ENCODE measurements at places on chromosomes 11 and 22.

DNA sequence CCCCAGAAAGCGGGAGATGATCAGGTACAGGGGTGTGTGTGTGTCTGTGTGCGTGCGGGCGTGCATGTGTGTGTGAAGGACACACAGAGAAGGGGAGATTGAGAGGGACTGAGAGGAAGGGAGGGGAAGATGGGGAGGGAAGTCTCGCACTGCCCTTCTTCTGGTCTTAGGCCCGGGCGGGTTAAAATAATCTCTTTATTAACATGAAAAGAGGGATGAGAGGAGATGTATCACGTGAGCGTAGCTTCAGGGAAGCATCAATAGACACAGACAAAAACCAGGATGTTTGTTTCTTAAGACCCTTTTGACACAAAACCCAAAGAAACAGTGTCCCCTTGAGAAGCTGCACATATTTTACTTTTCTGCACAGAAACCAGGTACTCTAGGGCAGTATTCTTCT is 347.3 kb downstream of the BRD1 start:
- DNase-seq, result no peak

DNA sequence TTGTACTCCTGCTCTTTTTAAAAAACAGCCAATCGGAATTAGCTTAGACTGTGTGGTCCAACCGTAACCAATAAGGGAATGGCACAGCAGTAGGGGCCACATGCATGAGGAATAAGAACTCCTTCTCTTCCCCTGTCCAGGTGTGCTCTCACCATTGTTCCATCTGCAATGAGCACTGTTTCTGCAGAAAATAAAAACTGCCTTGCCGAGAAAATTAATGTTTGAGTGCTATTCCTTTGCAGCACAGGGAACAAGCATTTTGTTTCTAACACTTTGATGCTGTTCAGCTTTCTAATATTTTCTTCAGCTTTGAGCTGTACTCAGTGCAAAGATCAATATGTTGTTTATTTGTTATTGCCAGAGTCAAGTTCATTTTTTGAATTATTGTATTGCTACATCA is 57.9 kb downstream of the PIWIL3 start:
- DNase-seq, result no peak

- DNase-seq, result no peak
Measured at GRCh38 chr22:34334893-34335292, 414.6 kb upstream of the LARGE1 start.

DNA sequence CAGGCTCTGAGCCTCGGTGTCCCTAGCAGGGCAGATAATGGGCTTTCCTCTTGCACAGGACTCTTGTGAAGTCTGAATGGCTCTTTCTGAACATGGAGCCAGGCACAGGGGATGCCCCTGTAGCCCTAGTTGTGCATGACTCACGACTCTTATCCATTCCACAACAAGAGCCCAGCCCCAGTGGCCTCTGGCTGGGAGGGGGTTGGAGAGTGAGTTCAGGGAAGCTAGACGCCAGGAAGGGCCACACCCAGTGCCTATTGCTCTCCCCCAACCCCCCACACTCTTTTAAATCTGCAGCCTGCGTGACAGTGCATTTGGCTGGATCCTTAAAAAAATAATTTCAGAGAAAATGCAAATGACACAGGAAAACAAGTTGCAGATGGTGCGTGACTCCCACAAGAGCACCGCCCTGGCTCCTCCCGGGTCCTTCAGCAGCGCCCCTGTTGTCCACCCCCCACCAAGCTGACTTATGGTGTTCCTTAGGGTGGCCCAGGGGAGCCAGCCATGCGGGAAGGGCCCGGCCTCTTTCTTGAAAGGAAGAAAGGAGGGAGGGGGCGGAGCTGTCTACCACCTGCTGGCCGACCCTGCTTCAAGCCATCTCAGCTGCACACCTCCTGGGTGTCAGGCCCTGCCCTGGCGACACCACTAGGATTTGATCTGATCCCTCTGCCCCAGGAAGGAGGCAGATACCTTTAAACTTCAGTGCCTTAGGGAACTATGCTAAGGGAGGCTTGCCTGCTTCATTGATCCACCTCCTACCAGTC is 74.7 kb downstream of the MN1 start:
- DNase-seq, result peak; percentile 42

DNA sequence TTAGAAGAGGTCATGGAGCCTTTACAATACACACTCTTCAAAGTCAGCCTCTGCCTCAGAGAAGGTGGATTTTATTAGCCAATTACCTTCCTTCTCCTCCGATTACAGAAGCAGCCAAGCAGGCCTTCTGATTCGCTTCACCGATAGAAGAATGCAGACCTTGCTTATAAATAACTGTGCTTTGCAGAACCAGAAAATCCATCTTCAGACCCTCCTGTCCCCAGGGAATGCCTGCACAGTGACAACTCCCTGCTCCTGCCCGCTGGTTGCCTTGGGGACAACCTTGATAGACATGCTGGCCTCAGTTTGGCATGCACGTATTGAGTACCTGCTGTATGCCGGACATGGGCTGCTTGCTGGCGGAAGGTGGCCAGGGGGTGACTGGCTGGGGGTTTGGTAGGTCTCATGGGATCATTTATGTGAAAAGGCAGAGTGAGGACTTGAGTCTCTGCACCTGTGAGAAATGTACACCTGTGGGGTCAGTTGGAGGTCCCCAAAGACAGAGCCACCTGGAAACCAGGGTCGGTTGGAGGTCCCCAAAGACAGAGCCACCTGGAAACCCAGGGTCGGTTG is 1238.7 kb downstream of the BRD1 start:
- no peak for DNase-seq

- no peak for DNase-seq
Measured at GRCh38 chr22:33971561-33971961, 51.3 kb upstream of the LARGE1 start.

DNA sequence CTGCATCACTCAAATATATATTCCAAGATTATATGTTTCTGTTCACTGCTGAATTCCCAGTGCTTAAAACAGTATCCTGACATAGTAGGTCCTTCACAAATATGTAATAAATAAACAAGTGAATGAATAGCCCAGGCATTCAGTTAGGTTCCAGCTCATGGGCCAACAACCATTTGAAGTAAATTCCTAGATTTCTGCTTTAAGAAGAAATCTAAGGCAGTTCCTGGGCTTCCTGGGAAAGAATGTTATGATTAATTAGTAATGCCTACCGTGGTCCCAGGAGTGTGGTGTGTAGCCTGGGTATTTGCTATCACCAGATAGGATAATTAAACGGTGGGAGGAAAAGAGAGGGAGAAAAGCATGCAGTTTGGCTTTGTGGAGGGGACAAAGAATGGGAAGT is 576.8 kb downstream of the SOX6 start:
- DNase-seq, result no peak

DNA sequence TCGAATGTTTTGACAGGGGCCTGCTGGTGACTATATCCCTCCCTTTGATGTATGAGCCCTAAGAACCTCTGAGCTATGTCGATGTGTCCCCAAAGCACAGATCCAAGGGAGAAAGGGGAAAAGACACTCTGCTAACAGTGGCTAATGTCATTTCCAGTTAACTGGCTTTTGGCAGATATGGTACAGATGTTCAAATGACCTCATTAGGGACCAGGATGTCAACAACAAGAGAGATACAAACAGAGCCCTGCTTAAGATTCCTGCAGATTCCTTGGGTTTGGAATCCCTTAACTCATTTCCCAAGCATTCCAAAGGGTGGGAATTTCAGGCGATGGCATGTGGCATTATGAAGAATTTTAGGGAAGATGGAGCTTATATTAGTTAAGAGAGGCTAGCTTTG is 517.3 kb downstream of the SOX6 start:
- no peak for DNase-seq

GRCh38 chr11:113615773-113616172 is 90.3 kb downstream of the TMPRSS5 start:
- DNase-seq, result no peak

- peak; percentile 59 for DNase-seq
Measured at GRCh38 chr11:63670433-63671321, 499 bp downstream of the ATL3 start.

GRCh38 chr11:27571154-27571810 is 64.7 kb upstream of the LIN7C start:
- no peak for DNase-seq

GRCh38 chr22:35230417-35230816 is 26.9 kb upstream of the HMGXB4 start:
- DNase-seq, result no peak

DNA sequence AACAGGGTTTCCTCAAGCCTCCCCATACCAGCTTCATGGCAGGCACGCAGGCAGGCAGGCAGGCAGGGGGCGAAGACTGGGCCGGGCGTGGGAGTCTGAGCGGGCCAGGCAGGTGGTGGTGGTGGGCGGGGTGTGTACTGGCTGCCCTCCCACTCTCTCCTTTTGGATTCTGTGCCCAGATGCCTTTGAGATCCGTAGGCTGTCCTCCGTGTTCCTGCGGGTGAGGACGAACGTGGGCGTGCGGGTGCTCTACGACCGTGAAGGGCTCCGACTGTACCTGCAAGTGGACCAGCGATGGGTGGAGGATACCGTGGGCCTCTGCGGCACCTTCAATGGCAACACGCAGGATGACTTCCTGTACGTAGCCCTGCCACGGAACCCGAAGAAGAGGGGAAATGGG is 23.0 kb downstream of the OTOG start:
- no peak for DNase-seq

GRCh38 chr11:75246671-75247350 is 6.2 kb downstream of the TPBGL start:
- no peak for DNase-seq

- no peak for DNase-seq
Measured at GRCh38 chr11:71115770-71116692, 136.3 kb downstream of the SHANK2 start.

DNA sequence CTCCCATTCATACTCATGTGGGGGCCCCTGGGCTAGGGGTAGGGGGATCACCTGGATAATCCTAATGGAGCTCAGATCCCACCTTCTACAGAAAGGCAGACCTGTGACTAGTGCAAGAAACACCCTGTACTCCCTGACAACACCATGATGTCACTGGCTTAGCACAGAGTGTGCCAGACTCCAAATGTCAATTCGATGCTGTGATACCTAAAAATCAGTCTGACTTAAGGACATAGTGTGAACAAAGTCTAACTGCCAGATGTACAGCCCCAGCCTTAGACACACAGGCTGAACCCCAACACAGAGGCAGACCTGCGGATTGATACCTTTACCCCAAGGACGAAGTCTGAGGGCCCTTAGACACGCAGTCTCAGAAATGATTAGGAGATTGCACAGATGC is 8.5 kb downstream of the ABCC8 start:
- DNase-seq, result no peak

DNA sequence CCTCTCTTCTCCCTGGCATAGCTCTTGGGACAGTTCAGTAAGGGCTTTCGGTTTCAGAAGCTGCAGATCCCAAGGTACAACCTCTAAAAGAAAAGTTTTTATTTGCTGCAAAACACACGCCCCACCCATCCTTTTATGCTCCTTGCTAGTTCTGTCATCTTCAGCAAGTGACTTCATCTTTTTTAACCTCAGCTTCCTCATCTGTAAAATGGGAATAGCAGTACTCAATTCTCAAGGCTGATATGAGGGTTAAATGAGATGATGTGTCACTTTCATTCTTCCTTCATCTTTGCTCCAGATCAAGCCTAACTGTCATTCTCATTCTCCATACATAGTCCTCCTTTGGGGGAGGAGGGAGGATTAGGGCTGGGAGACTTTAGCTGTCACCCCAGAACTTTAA is 90.0 kb upstream of the ALX4 start:
- DNase-seq, result no peak

DNA sequence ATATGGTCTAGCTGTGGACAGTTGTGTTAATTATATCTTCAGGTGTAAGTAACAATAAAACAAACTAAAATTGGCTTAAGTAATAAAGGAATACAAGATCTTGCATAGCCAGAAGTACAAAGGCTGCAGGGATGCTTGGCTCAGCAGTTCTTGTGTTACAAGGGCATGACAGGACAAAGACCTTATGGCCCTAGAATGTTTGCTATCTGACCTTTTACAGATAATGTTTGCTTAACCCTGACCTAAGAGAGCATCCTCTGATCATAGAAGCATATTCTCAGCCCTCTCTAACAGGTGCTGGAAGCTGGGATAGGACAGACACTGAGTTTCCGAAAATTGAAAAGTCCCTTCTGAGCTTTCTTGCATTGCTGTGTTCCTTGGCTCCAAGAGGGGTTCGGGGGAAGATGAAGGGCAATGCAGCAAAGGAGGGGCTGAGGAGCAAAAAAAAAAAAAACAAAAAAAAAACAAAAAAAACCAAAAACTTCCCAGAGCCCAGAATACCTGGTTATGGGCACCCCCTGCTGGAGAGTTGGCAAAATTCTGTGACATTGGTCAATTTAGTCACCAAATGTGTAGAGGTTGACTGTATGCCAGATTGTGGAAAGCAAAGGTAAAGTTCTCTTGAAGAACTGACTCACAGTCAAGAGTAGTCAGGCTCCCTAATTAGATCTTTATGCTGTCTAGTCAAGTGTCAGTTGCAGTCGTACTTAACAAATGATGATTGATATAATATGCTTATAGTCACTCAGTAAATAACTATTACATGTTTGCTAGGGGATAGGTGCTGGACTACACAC is 10.4 kb upstream of the HIKESHI start:
- peak; percentile 61 for DNase-seq

GRCh38 chr11:8484251-8484650 is 109.8 kb downstream of the STK33 start:
- DNase-seq, result no peak

- no peak for DNase-seq
Measured at GRCh38 chr11:19674836-19675235, 37.8 kb upstream of the NAV2 start.

- no peak for DNase-seq
Measured at GRCh38 chr11:3036419-3036818, 20.8 kb downstream of the CARS1 start.

- DNase-seq, result no peak
Measured at GRCh38 chr11:125724125-125724524, 22.0 kb upstream of the PATE1 start.

DNA sequence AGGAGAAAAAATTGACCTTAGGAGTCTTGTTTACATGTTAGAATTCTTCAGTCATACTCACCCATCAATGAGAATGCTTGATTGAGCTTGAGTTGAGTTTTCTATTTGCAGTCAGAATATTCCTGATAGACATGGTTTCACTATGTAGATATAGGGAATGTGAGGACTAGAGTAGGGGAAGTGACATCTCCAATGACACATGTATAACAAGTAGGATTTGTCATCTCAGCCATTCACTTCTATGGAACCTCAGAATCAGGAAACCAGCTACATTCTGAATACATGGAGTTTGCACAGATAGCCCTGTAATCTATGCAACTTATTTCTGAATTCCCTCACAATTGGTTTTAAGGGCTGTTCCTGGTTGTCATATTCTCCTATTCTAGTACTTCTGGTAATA is 20.1 kb upstream of the OR9Q1 start:
- DNase-seq, result no peak

- no peak for DNase-seq
Measured at GRCh38 chr11:99759787-99760186, 739.0 kb downstream of the CNTN5 start.

- DNase-seq, result no peak
Measured at GRCh38 chr11:43285826-43286225, 26.0 kb upstream of the API5 start.
